ENCODE measurements at places on chromosomes 13 and 19.

DNA sequence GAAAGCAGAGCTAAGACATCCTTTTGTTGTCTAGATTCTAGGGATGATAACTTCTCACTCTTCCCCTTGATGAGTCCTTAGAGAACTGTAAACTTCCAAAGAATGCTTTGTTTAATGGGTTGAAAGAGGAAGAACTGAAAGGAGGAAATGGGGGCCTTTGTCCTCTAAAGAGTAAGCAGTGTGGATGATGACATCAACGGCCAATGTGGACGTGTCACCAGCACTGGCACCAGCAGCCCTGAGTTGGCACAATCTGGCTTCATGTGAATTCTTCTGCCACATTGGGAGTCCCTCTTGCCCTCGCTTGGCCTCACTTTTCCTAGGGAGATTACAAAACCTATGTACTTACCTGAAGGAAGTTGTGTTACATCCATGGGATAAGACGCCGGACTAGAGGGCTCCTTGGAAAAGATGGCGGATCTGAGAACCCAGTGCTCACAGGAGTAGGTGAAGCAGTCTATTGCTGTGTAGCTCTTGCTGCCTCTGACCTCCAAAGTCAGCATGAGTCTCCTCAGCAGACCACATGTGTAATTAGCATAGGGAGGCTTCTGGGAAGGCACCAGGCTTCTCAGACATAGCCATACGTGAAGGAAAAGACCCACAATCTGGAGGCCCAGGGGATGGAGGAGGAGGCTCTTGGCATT is 62.8 kb downstream of the RGCC start:
- DNase-seq: no peak

DNA sequence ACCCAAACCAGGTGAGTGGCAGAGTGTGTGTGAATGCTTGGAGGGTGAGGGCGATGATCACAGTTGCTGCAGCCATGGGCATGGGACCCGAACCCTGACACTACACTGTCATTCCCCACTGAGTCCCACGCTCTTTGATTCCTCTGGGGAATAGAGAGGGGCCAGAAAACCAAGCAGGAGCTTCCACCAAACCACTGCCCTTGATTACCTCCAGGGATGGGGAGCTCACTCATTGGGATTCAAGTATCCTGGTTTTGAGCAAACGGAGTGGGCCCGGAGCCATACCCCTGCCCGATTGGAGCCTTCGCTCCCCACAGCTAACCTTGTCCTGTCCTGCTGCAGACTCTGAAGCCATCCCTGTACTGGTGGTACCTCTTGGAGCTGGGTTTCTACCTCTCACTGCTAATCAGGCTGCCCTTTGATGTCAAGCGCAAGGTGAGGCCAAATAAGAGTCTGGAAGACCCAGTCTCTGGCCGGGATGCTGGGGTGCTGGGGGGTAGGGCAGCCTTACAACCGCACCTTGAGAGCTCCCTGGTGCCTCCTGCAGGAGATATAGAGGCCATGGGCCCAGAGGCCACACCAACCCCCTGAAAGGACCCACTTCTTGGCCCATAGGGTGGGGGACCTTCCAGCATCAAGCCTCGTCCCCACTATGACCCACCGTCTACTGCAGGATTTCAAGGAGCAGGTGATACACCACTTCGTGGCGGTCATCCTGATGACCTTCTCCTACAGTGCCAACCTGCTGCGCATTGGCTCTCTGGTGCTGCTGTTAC is 47.3 kb downstream of the CERS4 start:
- no peak for DNase-seq

DNA sequence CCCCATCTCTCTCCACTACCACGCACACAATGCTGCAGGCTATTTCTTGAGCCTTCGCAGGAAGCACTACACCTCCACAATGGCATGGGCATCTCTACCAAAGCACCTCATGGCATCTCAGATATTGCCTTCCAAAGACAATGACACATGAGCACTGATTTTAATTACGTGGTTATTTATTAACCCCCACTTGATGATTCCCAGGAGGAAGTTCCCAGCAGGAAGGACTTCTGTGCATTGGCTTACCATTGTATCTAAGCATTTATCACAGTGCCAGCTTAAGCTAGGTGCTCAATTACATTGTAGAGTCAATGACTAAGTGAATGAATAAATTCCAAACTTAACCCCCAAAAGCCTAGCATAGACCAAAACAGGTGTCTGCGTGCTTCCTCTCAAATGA is 101.4 kb downstream of the ABCC4 start:
- DNase-seq: no peak

- DNase-seq: no peak
These were observed 62.0 kb downstream of the TEX29 start for GRCh38 chr13:111382411-111382810.

- peak; percentile 49 for DNase-seq
These were observed 26.8 kb downstream of the ZNF627 start for GRCh38 chr19:11624069-11624463.

DNA sequence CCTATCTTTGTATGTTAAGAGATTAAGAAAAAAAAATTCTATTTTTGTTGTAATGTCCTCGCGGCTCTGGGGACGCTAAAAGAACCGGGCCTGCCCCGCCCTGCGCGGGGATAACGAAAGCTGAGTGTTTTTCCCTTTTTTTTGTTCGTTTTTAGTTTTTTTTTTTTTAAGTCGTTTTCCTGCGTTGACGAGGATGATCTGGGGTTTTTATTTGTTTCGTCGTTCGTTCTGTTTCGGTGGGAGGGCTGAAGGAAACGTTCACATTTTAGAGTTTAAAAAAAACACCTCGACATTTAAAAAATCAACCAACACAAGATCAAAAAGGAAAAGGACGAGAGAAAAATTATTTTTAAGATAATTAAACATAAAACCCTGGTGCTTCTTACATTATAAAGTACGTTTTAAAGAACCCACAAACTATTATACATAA is 5.6 kb downstream of the LYL1 start:
- no peak for DNase-seq

GRCh38 chr13:108834193-108834592 is 204.8 kb downstream of the MYO16 start:
- no peak for DNase-seq

- DNase-seq: no peak
These were observed 15.2 kb downstream of the SLC7A10 start for GRCh38 chr19:33210266-33210940.

Measured in iris pigment epithelial cell (primary cell).